T-helper 1 cell (primary cell): ENCODE measurements at places on chromosomes 7 and 10.

GRCh38 chr7:2575733-2576340 is 17.1 kb downstream of the IQCE start:
- DNase-seq, result no peak

- DNase-seq, result no peak
Measured at GRCh38 chr10:80290474-80291220, 1.2 kb upstream of the MAT1A start.

GRCh38 chr10:82801289-82801688 is 926.3 kb downstream of the NRG3 start:
- no peak for DNase-seq

- DNase-seq, result no peak
Measured at GRCh38 chr10:78960316-78960800, 108.4 kb upstream of the ZMIZ1 start.

GRCh38 chr10:115049960-115050359 is 43.2 kb upstream of the ATRNL1 start:
- DNase-seq, result no peak

- no peak for DNase-seq
Measured at GRCh38 chr10:132839061-132839460, 53.1 kb upstream of the NKX6-2 start.

DNA sequence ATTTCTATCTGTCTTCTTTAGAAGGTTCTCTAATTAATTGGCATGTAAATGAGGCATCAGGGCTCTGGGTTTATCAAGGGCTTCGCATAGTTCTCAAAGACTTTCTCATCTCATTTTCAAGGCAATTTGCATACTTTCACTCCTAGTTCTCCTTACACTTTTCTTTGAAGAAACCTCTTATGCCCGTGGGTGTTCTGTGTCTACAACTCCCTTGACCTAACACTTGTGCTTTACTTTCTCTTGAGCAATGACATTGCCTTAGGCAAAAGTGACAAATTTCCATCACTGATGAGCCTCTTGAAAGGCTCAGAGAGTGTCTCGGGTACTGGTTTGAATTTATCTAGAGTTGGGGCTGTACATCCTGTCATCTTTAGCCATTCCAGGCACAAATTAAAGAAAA is 74.7 kb upstream of the ITPRID1 start:
- no peak for DNase-seq
